Stimulated activated CD4-positive, alpha-beta T cell treated with anti-CD3 and anti-CD28 coated beads, TNF-alpha, amount 100 ng/mL, for 24 hours (primary cell): ENCODE measurements at places on chromosomes 3 and 15.

- DNase-seq: no peak
Observed at GRCh38 chr3:86991482-86991815, 500 bp upstream of the VGLL3 start.

- DNase-seq: no peak
Observed at GRCh38 chr15:44366971-44367370, 60.5 kb upstream of the CTDSPL2 start.

DNA sequence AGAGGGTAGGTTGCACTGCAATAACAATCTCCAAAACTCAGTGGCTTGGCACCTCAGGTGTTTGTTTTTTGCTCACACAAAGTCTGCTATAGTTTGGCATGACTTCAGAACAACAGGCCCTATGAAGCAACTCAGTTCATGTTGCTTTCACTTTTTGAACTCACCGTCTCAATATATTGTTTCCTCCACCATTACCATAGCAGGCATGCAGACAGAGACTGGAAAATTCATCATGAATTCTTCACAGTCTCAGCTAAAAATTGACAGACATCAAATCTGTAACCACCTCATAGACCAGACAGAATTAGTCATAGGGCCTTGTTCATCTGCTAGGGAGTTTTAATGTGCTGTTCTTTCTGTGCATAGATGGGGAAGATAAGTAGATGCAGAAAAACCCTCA is 161.4 kb upstream of the POU1F1 start:
- DNase-seq: no peak

DNA sequence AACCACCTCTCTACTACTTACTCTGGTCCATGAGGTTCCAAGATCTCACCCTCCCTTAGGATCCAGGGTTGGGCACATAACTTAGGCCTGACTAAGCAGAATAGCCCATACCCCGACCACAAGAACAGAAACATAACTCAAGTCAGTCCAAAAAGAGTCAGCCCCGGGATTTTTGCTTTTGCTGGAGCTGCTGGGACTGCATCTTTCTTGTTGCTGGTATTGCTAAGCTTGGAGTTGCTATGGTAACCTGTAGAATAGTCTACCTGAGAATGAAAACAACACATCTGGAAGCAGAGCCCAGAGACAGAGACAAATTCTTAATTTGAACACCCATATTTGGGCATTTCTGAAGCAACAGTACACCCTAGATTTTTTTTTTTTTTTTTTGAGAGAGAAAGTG is 6.5 kb downstream of the RUBCN start:
- DNase-seq: no peak

DNA sequence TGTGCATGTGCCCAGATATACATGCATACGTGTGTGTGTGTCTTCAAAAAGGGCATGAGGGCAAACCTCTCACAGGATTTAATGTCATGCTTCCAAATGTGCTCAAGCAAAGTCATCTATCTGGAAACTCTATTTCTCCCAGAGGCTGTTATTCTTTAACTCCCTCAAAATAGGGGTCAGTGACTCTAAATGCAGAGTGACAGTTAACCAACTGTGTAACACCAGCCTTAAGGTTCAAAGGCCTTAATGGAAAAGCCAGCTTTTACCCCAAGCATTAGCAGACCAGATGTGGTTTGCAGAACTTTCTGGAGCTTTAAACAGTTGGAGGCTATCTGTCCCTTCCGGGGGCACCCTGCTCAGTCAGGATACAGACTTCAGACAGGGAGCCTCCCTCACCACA is 70.4 kb upstream of the SLC7A14 start:
- DNase-seq: no peak

DNA sequence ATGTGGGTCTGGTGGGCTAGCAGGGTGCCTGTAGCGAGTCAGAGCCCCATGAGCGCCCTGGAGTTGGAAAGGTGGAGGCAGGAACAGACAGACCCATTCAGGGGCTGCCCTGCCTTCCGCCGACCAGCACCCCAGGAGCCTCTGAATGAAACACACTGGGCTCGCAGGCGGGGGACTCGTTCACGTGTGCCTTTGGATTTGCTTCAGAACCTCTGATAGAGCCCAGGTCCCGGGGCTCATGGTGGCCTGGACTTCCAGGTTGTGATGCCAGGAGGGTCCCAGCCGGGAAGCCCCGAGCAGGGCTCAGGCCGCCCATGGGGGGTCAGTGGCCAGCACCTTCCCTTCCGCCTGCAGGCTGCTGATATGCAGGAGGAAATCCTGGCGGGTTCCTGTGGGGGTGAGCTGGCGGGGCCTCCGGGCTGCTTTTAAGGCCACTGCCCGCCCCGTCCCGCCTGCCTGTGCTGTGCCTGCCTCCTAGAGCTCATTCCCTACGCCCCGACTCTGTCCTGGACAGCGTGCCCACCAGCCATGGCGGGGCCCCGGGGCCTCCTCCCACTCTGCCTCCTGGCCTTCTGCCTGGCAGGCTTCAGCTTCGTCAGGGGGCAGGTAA is at the start of gene STAB1:
TSS of gene STAB1 (plus strand) at position 453 of the 610 bp plus-strand sequence. CDS start at position 529, 76 bp downstream.
- DNase-seq: no peak

DNA sequence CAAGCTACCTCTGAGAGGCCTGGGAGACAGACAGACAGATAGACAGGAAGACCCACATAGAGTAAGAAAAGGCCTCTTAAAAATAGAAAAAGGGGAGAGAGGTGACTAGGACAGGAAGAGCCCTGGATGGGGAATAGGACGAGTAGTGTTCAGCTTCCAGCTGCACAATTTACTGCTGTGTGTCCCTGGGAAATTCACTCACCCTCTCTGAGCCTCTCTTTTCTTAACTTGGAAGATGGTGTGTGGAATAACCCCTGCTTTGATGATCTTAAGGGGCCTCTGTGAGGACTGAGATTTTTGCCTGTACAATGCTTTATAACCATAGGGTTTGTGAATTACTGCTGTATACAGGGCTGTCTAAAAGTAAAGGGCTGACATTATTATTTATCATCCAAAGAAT is 37.5 kb downstream of the FEM1B start:
- no peak for DNase-seq

DNA sequence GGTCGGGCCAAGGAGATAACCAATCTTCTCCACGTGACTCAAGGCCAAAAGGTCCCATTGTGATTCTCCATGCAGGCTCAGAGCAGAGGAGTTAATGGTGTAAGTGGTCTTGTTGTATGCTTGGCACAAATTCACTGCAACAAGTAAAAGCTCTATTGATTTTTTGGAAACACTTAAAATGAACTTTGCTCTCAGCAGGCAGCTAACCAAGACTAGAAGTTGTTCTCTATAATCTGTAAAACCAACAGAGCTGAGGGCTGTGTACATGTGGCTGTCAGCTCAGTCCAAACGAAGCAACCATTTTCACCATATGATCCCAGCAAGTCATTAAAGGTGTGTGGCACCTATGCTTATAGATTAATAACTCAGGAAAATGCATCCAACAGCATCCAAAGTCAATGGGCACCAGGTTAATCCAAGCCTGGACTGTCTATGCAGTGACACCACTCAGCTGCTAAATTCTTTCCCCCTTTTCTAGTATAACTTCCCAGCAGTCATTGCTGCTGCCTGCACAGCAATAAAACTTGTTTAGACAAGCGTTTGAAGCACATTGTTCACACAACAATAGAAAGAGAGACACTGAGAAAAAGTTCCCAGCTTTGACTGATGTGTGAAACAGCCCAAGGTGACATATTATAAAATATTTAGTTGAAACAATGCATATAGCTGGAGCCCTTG is 603.8 kb upstream of the ADAMTS9 start:
- DNase-seq: no peak
